ENCODE measurements at places on chromosomes 1 and 21. TPM values are rescaled to one million over a fixed set of nuclear protein-coding genes. Genes with fewer than 3 reads are reported as not detected.

- DNase-seq: peak; percentile 39
Observed at GRCh38 chr1:221031458-221032203, 152.4 kb downstream of the HLX start.

- DNase-seq: no peak
Observed at GRCh38 chr1:51000160-51000559, 30.1 kb downstream of the CDKN2C start.

The DPT gene
- total RNA-seq: 8.8 TPM

GRCh38 chr1:19759740-19760089, 40.0 kb downstream of the TMCO4 start:
- DNase-seq: peak; percentile 27

DNA sequence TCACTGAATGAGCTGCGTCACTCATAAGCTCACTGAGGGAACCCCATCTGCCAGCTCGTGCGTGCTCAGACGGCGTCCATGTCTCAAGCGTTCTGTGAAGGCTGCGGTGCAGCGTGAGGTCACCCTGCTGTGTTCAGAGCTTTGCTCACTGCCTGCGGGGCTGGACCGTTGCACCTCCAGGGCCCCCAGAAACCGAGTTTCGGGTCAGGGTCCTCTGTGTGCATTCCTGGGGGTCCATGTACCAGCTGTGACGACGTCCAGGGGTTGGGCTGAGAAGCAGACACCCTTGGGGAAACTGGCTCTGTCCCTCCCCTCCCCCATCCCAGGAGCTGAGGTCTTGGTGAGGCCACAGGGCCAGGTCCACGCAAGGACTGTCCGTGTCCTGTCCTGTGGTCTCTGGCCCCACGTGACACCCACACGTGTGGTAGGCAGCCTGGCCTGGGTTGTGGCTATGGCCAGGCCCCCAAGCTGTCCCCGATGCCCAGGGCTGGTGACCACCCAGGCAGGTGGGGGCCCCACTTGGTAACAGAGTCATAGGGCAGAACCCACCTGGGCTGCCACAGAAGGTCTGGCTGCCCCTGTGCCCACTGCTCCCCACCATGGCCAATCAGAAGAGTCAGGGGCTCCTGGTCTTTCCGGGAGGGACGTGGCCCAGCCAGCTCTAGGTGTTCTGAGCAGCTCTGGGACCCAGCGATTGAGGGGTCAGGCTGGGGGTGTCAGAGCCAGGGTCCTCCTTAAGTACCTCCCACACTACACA, 24.4 kb downstream of the FTCD start:
- no peak for DNase-seq

The HSPB7 gene
- total RNA-seq: 8.9 TPM

DNA sequence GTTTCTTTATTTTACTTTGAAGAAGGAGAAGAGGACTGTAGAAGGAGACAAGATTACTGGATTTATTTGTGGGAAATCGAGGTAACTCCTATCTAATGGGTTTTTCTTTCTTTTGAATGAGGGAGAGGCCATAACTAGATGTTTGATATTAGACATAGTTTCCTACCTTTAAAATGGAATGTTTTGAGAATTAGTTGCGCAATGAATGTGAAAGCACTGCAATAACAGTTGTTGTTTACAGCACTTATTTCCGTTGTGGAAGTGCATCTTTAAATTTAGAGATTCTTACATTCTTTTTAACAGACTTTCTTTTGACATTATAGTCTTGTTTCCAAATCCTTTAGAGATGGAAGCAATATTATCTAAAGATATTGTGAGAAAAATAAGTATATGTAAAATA, 229.0 kb downstream of the SRGAP2C start:
- DNase-seq: no peak

The TRNAU1AP gene
- total RNA-seq: 29.7 TPM

GRCh38 chr21:41628256-41628655, 120.3 kb upstream of the TMPRSS2 start:
- DNase-seq: no peak

The CDC14A gene
- total RNA-seq: 6.3 TPM

The SLC45A3 gene
- 1.7 TPM for total RNA-seq

DNA sequence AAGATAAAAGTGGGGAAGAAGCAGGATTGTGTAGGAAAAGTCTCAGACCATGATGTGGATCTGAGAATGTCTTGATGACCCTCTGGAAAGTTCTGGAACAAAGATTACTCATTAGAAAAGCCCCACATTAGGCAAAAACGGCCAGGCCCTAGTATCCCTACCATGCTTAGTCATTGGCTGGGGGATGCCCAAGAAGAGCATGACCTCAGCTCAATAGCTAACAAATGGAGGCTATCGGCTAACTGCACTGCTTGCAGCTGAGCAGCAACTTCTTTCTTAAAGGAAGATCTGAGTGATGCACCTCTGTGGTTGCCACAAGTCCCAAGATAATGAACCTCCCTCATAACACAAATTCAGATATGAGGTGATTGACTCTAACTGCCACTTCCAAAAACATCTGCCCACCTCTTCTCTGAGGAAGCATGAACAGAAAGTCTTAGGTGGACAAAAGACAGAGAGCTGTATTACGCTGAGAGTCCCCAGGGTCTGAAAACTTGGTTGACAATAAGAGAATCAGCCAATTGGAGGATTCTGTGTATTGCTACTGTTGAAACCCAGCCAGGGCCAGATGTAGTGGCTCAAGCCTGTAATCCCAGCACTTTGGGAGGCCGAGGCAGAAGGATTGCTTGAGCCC, 64.6 kb upstream of the AK4 start:
- no peak for DNase-seq

The NR1I3 gene
- total RNA-seq: not detected

DNA sequence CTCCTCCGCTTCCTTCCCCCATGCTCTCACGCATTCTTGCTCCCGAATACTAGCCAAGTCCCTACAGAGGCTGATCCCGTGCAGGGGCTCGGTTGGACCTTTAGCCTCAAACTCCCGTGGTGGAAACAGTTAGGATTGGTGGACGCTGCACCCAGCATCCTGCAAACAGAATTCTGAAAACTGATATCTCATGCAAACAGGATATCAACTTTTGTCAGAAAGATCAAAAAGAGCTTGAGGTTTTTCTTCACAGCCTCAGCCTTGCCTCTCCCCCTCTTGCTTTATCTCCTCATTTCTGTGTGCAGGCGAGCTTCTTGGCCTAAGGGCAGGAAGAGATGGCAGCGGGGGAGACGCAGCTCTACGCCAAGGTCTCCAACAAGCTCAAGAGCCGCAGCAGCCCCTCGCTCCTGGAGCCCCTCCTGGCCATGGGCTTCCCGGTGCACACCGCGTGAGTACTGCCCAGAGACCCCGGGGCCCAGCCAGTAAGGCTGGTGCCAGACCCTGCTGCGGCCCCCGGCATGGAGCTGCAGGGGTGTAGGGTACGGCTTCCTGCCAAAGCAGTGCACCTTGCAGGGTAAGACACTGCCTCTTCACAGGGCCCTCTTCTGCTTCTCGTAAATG, at the start of gene UBASH3A:
UBASH3A (plus strand) TSS at position 292 of the 621 bp plus-strand sequence; CDS start at position 336, 44 bp downstream.
- no peak for DNase-seq

DNA sequence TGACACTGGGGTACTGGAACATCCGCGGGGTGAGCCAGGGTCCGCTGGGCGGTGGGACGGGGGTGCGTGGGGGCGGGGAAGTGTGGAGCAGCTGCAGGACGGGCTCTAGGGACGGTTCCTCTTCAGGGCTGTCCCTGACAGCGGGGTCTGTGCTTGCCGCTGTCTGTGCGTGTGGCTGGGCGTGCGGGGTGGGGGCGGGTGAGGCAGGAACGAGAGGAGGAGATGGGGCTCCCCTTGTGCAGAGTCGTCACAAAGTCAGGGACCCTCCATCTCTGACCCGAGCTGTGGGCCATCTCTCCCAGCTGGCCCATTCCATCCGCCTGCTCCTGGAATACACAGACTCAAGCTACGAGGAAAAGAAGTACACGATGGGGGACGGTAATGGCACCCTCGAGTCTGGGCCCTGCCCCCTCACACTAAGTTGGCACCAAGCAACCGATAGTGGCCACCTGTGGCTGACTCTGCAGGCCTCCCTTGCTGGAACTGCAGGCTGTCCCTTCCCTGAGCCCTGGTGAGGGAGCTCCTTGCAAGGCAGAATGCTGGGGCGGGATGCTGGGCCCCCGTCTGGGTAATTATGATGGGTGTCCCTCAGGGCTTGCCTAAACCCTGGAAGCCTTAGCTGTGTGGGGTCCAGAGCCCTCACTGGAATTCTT, 392 bp downstream of the GSTM2 start:
- no peak for DNase-seq

- DNase-seq: peak; percentile 6
Observed at GRCh38 chr1:10634428-10635084, 159.8 kb downstream of the PEX14 start.

GRCh38 chr1:109391626-109392025, 6.1 kb downstream of the SORT1 start:
- no peak for DNase-seq

The CD1B gene
- total RNA-seq: not detected

DNA sequence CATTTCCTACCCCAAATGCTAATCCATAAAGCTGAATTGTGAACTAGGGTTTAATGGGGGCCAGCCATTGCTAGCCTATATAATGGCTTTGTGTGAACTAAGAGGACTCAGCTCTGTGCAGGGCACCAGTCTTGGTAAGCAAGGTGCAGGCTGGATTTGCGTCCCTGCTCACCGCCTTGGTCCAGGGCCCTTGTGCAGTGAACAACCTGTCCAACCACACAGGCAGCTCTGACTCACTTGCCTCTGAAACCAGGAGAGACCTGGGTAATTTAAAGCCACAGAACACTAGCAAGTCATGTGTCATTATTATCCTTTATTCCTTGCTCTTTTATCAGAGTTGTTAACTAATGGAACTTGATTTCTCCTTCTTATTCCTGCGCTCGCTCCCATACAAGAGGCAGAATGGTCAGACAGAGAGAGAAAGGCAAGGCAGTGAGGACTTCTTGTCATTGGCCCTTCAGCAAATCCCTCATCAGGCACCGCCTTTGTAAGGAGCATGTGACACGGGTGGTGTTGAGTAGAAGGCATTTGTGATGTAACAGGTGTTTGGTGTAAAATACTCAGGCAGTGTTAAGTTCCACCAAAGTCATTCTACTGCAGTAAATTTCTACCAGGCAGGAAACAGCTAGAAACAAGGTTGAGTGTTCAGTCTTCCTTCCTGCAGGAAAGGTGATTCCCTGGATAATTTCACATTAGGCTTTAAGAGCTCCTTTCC, 67.3 kb upstream of the OLIG2 start:
- DNase-seq: no peak

- no peak for DNase-seq
Observed at GRCh38 chr1:212922016-212922415, 28.3 kb upstream of the VASH2 start.

DNA sequence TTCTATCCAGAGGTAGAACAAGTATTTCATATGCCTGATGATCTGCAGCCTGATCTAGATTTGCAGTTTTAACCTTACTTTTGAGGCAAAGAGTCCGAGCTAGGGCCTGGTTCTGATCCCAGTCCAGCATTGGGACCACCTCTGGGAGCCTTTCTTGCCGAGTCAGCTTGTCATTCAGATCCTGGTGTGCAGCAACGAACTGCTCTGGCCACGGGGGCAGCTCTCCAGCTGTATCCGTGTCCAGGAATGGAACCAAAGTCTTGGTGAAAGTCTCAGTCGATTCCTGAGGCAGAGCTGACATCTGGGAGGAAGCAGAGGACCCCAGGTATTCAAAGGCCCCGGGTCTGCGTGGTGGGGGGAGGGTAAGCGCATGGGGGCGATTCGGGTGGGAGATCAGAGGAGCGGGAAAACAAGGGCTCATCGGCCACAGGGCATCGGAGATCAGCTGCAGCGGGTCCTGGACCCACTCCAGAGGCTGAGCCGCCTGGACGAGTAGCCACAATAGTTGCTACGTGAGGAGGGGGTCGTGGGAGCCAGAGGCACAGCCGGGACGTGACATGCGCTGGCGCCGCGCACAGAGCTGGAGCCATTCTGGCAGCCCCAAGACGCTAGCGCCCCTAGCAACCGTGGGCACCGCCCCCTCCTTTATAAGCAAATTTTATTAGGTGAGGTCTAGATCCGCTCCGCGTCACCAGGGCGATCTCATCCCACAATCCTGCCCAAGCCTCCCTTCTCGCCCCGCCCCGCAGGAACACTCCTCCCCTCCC, 32.4 kb upstream of the BSDC1 start:
- no peak for DNase-seq

The ARHGAP30 gene
- not detected for total RNA-seq

The ARMH1 gene
- 1.7 TPM for total RNA-seq

Measured in fibroblast of the aortic adventitia (primary cell).